ENCODE measurements at places on chromosomes 1 and 21.

DNA sequence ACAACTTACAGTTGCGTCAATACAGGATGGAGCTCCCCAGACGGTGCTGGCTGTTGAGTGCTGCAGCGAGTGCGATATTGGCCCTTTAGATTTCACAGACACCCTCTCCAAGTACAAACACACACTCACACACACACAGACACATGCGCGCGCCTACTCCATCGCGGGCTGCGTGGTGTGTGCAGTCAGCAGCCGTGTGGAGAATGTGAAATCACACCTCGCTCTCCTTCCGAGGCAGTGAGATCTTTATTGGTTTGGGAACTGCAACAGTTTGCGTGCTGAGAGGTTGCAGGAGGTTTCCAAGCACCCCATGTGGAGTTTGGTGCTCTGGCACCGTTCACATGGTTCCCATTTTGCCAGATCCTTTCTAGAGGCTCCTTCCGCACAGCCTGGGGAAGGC, 372.2 kb downstream of the RRAGC start:
- DNase-seq = no peak

DNA sequence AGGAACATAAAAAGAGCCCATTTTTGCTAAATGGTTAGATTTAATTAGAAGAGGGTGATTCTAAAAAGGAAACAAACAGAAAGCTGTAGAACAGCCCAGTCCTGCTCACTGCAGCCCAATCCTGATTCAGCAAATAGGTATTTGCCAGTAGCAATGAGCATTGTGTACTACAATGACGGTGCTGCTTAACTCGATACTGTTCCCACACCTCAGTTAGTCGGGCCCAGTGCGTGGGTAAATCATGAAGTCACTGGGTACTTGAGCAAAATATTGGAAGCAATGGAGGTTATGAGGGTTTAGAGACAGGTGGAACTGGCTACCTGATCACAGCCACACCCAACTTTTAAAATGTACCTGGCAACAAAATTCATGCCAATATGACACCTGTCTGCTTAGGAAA, 101.5 kb upstream of the ADGRL2 start:
- DNase-seq = no peak

- DNase-seq = no peak
Measured at GRCh38 chr1:221376286-221376685, 365.6 kb downstream of the DUSP10 start.

- DNase-seq = no peak
Measured at GRCh38 chr21:33684068-33684467, 41.8 kb downstream of the ITSN1 start.

DNA sequence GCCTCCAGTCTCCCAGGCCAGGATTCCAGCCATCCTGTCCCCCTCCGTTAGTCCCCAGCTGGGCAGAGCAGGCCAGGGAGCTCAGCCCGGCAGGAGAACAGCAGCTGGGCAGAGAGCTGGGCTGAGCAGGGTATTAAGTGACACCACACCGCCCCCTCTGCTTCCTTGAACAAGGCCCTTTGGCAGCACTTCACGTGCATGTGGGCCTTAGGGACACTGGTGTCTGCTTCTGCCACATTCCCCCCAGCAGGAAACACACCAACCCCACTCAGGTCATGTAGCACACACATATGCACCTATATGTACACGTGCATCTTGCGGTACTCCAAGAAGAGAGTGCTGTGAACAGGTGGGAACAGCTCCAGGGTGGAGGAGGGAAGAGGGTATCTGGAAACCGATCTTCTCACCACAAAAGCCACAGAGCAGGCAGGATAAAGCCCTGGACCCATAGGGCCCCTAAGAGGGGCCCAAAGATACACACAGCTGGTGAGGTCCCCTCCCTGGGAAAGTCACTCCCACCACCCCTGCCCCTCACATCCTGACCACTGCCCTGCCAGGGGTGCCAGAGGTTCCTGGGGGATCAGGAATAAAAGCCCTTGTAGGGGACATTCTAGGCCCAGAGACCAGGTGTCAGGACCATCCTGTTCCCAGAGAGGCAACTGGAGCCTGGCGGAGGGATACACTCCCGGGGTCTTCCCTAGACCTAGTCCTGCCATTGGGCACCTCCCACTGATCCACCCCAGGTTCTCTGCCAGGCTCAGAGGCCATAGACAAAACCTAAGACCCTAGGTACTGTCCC, 4.5 kb downstream of the EPHA2 start:
- no peak for DNase-seq

DNA sequence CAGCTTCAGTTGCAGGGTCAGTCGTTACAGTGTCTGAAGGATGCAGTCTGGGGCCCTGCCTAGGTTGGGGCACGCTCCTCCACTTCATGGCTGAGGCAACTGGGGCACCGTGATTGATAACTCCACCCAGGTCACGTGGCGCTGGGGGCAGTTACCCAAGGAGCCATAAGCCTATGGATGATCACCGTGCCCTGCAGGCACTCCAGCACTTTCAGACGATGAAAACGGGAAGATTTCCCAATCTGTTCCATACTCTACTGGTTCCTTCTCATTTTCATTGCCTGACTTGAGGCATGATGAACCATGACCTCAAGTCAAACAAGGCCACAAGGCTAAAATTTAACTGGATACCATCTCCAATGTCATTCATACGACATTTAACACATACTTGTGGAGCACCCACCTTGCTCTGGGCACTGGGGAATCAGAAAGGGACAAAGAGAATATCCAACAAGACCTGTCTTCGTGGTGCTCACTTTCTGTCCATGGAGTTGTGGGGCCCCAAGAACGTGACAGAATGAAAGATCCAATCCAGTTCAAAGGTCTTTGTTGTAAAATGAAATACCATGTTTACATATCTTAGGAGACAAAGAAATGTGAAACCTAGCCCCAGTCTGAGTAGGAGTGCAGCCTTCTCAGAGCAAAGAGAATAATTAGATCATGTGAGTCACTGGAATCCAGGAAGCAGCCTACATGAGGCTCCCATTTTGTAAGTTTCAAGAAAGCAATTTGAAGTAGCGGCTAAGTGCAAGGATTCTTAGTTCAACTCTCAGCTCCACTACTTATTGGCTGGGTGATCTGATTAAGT, 39.4 kb upstream of the SPOCD1 start:
- DNase-seq = no peak

GRCh38 chr1:212610575-212610967, 2.0 kb downstream of the ATF3 start:
- DNase-seq = no peak

DNA sequence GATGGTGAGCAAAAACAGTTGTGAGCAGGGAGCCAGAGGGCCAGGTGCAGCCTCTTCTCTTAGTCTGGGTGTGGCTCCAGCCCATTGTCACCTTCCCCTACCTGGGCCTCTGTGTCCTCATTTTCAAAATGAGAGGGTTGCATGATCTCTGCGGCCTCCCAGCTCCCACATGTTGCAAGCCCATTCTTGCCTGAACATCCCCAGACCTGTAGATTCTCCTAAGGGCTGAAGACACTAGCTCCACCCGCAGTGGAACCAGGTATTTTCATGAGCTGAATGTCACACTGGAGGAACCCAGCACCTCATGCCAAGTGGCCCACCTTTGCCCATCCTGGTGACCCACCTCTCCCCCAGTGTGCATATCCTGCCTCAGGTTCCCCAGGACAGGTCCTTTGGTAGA, 12.3 kb downstream of the IKBKE start:
- no peak for DNase-seq

GRCh38 chr1:27143401-27143800, 11.5 kb downstream of the SLC9A1 start:
- no peak for DNase-seq

DNA sequence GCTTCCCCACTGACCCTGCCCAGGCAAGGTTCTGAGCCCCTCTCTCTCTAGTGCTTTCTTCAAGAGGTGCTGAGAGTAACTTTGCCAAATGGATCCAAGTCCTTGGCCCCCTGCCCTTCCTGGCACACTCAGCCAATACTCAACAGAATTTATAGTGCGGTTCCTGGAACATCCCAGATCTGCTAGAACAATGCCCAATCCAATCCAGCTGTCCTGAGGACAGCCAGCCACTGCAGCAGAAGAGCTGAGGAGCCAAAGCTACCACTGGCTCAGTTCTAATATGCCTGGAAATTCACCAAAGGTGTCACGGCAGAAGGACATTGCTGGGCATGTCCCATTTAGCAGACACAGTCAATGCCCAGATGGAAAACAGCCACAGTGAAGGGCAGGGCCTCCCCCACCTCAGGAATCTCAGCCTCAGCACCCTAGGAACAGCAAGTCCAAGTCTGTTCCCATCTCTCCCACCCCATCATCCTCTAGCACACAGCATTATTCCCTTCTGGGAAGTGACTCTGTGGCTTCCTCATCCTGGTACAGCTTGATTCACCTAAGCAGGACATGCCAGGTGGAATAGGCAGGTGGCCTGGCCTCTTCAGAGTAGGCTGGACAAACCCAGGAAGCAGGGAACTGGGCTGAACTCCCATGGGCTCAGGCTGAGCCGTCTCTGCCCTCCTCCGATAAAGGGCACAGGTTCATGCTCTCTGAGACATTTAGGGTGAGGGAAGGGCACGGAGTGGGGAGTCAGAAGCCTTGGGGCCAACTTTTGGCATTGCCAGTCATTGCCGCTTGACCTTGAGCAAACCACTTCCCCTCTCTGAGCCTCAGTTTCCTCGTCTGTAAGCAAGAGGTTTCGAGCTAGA, 24.6 kb downstream of the PMVK start:
- DNase-seq = no peak

DNA sequence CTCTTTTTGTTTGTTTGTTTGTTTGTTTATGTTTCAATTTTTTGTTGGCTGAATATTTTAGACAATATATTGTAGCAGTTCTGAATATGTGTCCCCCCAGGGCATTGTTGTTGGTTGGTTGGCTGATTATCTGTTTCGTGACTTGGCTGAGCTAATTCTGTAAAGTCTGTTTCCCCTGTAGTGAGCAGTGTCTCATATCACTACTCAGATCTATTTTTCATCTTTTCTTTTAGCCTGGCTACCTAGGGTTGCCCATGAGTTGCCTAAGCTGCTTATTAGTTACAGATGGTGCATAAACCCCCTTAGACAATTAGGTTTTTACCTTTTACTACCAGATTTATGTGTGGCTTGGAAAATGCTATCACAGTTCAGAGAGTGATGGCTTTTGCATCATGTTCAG, 32.3 kb downstream of the CFAP57 start:
- DNase-seq = no peak

DNA sequence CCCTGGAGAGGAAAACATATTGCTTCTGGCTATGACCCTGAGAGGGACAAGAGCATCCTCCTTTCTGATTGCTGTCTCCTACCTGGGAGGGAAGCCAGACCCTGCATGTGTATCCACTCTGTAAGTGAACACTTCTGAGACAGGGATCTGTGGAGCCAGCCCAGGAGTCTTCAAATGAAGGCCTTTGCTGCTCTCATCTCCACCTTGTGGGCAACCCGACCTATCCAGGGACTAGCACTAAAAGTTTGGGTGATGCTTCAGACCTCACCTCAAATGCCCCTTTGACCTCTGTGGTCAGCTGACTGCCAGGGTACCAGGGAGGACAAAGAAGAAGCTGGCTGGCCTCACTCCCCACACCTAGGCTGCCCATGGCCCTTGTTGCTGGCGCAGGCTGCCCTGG, 64.7 kb downstream of the KCND3 start:
- no peak for DNase-seq

- DNase-seq = no peak
Measured at GRCh38 chr1:229218612-229219025, 52.3 kb upstream of the RAB4A start.

- no peak for DNase-seq
Measured at GRCh38 chr1:245779797-245780755, 625.3 kb downstream of the KIF26B start.

DNA sequence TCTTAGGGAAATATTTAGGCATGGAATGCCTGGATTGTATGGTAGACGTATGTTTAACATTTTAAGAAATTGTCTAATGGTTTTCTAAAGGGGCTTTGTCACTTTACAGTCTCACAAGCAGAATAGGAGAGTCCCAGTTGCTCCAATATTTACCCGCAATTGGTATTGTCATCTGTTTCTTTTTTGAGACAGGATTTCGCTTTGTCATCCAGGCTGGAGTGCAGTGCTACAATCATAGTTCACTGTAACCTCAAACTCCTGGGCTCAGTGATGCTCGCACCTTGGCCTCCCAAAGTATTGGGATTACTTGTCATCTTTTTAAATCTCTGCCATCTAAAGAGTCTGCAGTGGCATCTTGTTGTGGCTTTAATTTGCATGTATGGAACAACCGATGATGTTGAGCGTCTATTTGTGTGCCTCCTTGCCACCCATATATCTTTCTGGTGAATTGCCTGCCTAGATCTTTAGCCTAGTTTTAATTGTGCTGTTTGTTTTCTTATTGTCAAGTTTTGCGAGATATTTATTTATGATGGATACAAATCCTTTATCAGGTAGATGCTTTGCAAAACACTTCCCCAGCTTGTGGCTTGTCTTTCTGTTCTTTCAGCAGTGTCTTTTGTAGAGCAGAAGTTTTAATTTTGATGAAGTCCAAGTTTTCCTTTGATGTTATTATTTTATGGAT, 32.0 kb upstream of the EDARADD start:
- no peak for DNase-seq

- no peak for DNase-seq
Measured at GRCh38 chr1:207894704-207895103, 16.2 kb downstream of the CD34 start.

GRCh38 chr1:22527555-22528296, 35.6 kb upstream of the EPHA8 start:
- no peak for DNase-seq

DNA sequence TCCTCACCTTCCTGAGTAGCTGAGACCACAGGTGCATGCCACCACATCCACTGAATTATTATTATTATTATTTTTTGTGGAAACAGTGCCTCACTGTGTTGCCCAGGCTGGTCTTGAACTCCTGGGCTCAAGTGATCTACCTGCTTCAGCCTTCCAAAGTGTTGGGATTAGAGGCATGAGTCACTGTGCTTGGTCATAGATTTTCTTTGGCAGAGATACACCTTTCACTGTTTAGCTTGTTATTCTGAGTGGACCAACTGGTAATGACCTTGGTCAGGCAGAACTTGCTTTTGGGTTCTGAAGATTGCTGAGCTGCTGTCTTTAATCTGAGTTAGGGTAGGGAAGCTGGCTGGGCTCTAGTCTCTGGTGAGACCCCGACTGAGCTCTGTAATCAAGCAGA, 66.8 kb downstream of the DNAH14 start:
- no peak for DNase-seq

DNA sequence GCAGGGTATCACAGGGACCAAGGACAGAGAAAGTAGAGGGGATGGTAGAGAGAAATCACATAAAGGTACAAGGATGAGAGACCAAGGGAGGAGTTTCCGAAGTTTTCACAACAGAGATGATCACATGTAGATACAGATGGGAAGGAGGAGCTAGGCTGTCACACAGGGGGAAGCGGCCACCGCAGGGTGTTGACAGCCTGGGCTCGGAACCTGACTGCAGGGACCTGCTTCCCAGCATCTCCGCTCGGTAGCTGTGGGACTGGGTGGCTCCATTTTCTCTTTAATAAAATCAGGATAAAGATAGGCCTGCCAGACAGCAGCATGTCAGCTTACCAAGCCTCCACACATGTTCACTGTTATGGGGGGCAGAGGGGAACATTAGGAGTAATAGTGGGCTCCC, 32.3 kb downstream of the CDCA8 start:
- DNase-seq = no peak

- no peak for DNase-seq
Measured at GRCh38 chr1:53367503-53368313, 39.8 kb upstream of the LRP8 start.

DNA sequence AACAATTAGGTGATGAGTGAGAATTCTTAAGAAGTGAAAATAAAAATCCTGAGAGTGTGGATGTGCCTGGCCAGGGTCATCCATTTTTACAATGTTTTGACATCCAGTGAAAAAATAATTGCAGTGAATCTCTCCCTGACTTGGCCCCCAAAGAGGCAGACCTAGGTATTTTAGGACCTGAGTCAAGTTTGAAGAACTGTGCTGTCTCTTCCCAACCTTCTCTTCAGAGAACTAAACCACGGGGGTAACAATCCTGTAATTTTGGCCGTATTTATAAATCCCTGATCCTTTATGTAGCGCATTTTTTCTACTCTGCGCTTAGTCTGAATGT, 43.3 kb upstream of the PPP2R5A start:
- DNase-seq = no peak

Measured in lower lobe of right lung (tissue), 2 donors.